ENCODE measurements at places on chromosomes 2 and 18.

DNA sequence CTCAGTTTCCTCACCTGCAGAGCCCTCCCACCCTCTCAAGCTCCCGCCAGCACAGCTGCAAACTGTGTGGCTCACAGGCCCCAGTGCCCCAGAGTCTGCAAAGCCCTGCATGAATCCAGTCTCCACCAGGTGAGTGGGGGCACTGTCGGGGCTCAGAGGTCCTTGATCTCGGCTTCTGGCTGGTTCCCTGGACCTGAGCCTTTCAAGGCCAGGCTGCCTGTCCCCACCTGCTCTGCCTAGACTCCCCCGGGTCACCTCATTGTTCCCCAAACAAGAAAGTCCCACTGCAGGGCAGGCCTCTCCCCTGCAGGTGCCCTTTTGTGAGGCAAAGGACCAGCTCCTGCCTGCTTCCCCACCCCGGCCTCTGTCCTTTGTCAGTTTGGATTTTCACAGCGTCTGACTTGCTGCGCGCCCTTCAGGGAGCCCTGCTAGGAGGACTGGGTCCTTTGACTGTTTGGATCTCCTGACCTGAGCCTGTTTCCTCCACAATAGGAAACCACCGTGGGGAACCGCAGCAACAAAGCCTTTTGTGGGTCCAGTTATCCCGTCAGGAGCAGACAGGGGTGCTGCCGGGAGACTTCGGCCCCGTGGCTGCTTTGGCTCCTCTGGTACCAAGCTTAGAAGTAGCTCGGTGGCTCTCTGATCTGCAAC is 200.5 kb upstream of the HDAC4 start:
- DNase-seq, result no peak

- DNase-seq, result no peak
Observed at GRCh38 chr2:2046497-2046896, 284.6 kb downstream of the MYT1L start.

DNA sequence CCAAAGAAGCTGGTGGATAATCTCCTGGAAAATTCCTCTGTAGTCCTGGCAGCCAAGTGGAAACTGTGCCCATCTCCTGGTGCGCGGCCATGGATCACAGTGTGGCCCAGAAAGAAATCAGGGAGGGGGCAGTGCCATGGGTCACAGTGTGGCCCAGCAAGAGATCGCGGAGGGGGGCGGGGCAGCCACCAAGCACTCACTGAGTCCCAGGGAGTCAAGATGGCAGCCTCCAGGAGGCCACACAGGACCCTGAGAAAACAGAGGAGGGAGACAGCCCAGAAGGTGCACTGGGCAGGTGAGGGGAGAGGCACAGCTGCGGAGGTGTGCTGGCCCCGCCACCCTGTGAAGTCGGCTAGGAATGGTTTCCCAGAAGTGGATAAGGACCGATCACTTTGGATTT is 8.1 kb upstream of the ATP6V1B1 start:
- no peak for DNase-seq

- no peak for DNase-seq
Observed at GRCh38 chr2:165594231-165594934, 124.9 kb downstream of the CSRNP3 start.

DNA sequence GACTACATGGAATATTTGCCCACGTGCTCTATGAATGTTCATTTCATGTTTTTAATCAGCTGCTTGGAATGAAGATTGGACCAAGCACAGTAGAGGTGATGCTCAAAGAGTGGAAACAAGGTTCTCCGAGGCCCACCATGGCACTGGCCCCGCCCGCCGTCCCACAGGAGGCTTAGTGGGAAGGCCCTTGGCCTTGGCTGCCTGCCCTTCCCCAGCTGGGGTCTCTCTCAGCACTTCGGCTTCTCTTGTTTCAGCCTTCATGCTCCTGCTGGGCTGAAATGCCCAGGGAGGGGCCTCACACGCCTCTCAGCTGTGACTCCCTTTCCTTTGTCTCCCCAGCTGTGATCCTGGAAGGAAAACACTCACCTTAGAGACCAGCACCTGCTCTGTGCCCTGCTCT is 833.2 kb downstream of the GALR1 start:
- DNase-seq, result no peak

GRCh38 chr2:85557130-85557529 is 4.2 kb downstream of the GGCX start:
- no peak for DNase-seq

GRCh38 chr2:44107086-44107740 is 61.5 kb upstream of the PPM1B start:
- DNase-seq, result no peak

All from NCI-H2081 treated with DMSO at 0.1 percent for 48 hours (cell line).